Activated T-cell treated with anti-CD3 and anti-CD28 coated beads for 24 hours (primary cell): ENCODE measurements at places on chromosomes 12 and 14.

- DNase-seq: no peak
Measured at GRCh38 chr14:104817930-104818713, 17.2 kb downstream of the ZBTB42 start.

DNA sequence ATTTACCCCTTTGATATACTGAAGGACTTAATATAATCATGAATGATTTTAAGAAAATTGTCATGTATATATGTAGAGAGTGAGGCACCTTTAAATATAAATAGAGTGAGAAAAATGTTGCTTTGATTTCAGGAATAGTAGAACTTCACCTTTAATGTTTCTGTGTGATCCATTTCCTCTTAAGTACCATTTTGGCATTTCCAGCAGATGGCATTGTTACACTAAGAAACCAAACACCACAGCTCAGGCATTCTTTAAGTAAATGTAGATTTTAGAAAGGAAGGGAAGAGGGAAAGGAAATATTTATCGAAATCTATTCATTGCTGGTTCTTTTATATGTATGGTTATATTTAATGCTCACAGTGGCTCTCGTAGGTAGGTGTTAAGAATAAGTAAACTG, 556.7 kb upstream of the FBXO33 start:
- no peak for DNase-seq

DNA sequence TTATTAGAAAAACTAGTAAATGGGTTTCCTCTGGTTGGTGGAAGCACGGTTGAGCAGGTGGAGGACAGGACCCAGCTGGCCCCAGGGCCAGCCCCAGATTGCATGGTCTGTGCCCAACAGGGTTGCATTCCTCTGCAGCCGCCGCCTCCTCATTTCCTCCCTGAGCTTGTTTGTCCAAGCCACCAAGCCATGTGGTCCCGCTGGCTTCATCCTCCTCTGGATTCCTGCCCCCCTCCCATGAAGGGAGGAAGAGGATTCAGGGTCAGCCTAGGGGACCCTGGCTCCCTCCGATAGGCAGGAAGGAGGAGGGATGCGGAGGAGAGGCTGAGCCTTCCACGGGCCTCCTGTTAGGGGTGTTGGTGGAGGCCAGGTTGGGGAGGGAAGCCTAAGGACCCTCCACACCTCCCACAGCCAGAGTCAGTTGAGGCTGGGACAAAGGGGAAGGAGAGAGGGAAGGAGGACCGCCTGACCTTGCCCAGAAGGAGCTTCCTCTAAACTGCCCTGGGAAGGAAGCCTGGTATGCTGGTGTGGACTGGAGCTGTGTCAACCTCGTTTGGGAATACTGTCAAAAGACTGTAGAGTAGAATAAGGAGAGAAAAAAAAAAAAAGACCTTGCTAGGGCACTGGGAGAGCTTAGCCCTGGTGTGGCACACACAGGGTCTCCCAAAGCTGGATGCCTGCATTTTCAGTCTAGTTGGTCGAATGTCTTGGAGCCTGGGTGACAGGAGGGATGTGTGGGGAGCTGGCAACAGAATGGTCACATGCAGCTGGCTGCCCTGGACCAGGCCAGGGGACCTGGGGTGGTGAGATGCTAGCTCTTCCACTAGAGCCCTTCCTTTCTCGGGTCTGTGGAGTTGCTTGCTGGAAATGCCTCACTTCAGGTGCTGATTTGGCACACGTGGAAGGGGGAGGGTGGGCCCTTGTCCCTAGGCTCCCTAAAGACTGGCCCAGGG, 42.4 kb downstream of the PLEKHG3 start:
- DNase-seq: no peak

- no peak for DNase-seq
Measured at GRCh38 chr14:94952097-94952496, 182.2 kb upstream of the GSC start.
